ENCODE measurements at places on chromosomes 7 and 10. TPM values are rescaled to one million over a fixed set of nuclear protein-coding genes. Genes with fewer than 3 reads are reported as not detected.

The TSPAN12 gene
- total RNA-seq = not detected

The AGMO gene
- not detected for total RNA-seq

The GSTO2 gene
- total RNA-seq = 2.6 TPM

The LDB3 gene
- total RNA-seq = 0.43 TPM

DNA sequence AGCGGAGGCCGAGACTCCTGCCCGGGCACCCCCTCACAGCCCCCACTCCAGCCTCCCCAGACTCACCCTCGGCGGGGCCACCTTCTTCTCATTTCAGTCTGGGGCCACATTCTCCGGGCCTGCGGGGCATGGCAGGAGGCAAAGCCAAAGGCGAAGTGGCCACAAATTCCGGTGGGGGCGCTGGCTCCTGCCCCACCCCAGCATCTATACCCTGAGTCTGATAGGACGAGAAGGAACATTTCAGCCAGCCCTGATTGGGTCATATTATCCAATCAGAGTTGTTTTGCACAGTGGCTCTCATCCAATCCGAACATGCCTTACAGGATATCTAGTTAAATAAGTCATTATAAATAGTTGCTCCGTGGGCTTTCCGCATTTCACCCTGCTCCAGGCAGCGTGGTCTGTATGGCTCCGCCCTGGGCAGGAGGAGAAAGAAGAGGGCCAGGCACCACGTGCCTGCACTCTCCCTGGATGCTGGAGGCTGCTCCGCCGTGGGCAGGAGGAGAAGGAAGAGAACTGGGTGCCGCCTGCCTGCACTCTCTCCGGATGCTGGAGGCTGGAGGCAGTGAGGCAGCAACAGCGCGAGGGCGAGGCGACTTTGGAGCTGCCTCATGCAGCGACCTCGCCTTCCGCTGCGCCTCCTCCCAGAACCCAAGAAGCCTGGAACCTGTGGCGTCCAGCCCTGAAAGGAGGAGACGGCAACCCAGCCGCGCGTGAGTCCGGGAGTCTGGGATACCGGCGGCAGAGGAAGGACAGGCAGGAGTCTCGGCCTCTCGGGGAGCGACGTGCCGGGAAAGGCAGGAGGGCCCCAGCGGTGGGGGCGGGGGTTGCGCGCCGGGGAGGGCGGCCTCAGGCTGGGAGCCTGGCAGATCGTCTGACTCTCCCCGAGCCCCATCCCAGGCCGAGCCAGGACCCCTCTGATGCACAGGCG, 162.9 kb downstream of the ZNF33B start:
- H3K4me1 ChIP-seq = peaks cover 3% of the 10 kb centered on the region
- no peak overlapping the region for H3K4me3 ChIP-seq
- DNase-seq = no peak
- H3K27ac ChIP-seq = no peak overlapping the region

DNA sequence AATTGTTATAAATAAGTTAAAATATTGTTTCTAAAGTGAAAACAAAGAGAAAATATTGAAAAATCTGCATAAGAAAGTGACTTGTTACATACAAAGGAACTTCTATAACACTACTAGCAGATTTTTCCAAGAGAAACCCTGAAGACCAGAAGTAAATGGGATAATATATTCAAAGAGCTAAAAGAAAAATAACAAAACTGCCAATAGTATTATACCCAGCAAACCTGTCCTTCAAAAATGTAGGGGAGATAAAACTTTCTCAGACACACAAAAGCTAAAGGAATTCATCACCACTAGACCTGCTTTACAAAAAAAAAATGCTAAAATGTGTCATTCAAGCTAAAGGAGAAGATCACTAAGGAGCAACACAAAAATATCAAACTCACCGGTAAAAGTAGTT, 17.0 kb downstream of the CADPS2 start:
- no peak overlapping the region for H3K4me3 ChIP-seq
- no peak for DNase-seq
- no peaks in the 10 kb centered on the region for H3K4me1 ChIP-seq
- H3K27ac ChIP-seq = no peak overlapping the region
- no peaks in the 10 kb centered on the region for H3K27me3 ChIP-seq
- H3K36me3 ChIP-seq = no peaks in the 10 kb centered on the region

DNA sequence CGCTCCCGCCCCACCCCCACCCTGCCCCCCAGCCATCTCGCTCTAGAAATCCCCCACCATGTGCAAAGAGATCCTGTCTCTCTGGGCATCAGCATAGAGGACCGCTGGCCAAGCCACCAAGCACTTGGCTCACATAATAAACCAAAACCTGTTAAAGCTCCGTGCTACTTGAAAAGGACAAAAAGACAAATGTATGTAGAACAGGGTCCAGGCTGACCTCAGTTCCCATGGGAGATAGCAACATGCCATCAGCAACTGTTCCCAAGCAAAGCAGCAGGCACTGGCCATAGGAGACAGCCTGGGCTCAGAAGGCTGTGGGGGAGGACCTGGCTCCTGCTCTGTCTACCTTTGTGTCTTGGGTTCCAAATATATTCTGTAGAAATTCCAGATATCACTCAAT, 38.4 kb upstream of the GDF10 start:
- peaks cover 1% of the 10 kb centered on the region for H3K27me3 ChIP-seq
- peak overlapping the region; percentile 36 for H3K4me3 ChIP-seq
- H3K27ac ChIP-seq = peak overlapping the region; percentile 96
- H3K4me1 ChIP-seq = peaks cover 91% of the 10 kb centered on the region
- DNase-seq = peak; percentile 16
- H3K36me3 ChIP-seq = peaks cover 12% of the 10 kb centered on the region

DNA sequence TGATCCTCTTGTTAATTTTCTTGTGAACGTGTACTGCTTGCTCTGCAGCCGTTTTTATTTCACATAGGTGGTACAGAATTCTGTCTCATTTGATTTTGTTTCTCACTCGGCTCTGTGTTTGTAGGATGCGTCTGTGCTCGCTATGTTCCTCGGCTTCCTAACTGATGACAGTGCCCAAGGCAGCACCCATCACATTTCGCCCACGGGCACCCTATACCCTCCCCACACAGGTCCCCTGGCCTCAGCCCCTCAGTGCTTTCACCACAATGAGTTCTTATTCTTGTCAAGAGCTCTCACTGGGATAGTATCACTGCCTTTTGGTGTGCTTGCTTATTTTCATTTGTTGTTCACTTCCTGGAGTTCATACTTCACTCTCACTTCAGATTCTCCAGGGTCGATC, 28.1 kb downstream of the UCMA start:
- H3K27ac ChIP-seq = no peak overlapping the region
- H3K36me3 ChIP-seq = peaks cover 68% of the 10 kb centered on the region
- H3K27me3 ChIP-seq = no peaks in the 10 kb centered on the region
- H3K4me1 ChIP-seq = no peaks in the 10 kb centered on the region
- no peak overlapping the region for H3K4me3 ChIP-seq

DNA sequence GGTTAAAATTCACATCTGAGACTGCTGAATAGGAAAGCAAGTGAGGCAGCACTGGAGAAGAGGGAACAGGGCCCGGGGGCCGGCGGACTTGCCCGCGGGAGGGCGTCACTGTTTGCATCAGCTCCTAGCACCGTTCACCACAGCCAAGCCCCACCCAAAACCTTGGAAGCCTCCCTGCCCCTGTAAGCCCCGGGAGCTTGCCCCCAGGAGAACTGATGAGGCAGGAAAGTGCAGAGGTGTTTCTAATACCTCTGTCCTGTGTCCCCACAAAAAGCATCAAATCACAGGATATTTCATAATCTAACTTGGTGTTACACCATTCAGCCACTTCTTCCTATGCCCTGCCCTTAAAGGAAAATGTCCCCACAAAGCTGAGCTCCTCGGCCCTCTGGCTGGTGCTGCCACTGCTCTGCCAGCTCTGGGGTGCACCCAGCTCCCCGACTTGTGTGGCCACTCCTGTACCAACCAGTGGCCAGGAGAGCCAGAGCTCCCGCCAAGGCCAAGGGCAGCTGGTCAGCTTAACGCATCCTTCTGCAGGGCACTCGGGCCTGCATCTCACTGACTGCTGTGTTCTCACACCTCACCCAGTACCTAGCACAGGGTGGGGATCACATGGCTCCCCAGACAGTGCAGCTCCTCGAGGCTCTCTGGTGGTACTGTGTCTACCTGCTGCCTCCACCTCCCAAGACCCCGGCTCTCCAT, 47.3 kb upstream of the CNPY1 start:
- H3K4me3 ChIP-seq = no peak overlapping the region
- peaks cover 16% of the 10 kb centered on the region for H3K27me3 ChIP-seq
- DNase-seq = no peak
- H3K36me3 ChIP-seq = no peaks in the 10 kb centered on the region

- peaks cover 22% of the 10 kb centered on the region for H3K36me3 ChIP-seq
- no peak overlapping the region for H3K4me3 ChIP-seq
- no peaks in the 10 kb centered on the region for H3K4me1 ChIP-seq
- DNase-seq = no peak
- no peak overlapping the region for H3K27ac ChIP-seq
- no peaks in the 10 kb centered on the region for H3K27me3 ChIP-seq
These were observed 96.5 kb downstream of the ARMH3 start for GRCh38 chr10:101959346-101959916.

DNA sequence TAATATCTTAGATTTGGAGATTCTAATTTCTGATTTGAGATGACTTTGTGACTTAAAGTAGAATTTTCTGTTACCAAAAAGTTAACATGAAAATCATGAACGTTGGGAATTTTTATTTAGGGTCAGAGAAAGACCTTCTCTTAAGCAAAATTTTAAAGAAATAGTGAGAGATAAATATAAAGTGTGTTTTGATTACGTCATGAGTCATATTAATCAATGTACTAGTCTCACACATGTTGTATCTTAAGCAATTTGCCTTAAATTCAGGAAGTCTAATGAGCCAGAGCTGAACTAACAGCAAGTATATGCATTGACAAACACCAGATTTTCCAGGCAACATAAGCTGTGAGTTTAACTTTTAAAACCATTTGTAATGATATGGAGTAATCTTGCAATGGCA, 765.5 kb upstream of the SORCS1 start:
- no peaks in the 10 kb centered on the region for H3K27me3 ChIP-seq
- H3K36me3 ChIP-seq = no peaks in the 10 kb centered on the region
- no peak for DNase-seq
- no peak overlapping the region for H3K27ac ChIP-seq

DNA sequence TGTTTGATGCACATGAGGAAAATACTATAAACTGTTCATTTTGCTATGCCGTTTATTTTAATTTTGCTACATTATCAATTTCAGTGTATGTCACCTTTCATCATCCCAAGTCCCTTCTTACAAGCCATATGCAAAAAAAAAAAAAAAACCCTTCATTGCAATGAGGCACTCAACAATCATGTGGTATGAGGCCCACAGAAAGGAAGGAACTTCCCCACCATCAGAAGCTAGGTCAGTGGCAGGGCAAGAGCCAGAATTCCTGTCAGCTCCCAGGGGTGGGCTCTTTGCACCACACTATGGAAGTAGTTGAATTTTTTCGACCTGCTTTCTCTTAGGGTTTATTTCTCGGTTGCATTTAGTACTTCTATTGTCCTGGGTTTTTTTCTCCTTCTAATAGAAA, 75.4 kb downstream of the NOC3L start:
- DNase-seq = no peak
- peaks cover 14% of the 10 kb centered on the region for H3K27me3 ChIP-seq
- no peak overlapping the region for H3K4me3 ChIP-seq

DNA sequence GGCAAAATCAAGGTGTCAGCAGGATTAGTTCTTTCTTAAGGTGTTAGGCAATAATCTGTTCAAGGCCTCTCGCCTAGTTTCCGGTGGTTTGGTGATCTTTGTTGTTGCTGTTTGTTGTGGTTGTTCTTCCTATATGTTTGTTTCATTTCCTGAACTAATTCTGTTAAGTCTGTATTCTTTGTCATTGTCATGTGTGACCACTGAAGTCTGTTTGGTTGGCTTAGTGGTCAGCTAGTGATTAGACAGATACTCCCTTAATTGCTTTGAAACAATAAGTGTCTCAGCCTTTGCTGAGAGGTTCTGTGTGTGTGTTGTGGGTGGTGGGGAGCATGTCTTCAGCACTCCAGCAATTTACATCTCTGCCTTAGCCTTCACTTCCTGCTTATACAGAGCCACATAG, 46.0 kb downstream of the ABCC2 start:
- no peak overlapping the region for H3K4me3 ChIP-seq
- peaks cover 11% of the 10 kb centered on the region for H3K4me1 ChIP-seq
- DNase-seq = no peak
- H3K27me3 ChIP-seq = no peaks in the 10 kb centered on the region

- H3K36me3 ChIP-seq = no peaks in the 10 kb centered on the region
- H3K27me3 ChIP-seq = no peaks in the 10 kb centered on the region
- H3K4me3 ChIP-seq = no peak overlapping the region
- no peaks in the 10 kb centered on the region for H3K4me1 ChIP-seq
- no peak for DNase-seq
These were observed 40.3 kb upstream of the KAT6B start for GRCh38 chr10:74786126-74786525.

DNA sequence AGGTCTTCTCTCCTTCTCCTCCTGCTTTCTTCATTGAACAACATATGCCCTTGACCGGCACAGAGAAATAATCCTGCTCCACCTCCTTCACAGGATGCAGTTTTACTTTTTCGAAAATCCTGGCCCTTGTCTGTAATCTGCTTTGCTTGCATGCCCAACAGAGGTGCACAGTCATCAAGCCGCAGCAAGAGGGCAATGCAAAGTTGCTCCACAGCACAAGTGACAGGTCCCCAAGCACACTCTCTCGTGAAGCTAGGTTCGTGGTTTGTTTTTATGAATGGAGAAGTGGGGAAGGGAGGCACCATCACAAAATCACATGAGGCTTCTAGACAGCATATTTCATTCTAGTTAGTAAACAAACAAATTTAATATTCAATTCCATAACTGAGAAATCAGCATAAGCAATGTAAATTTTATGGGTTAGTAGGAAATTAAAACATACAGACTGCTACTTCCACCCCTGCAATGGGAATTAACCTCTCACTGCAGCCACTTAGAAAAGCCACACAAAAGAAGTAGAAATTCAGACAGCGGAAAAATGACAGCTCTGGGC, 178.8 kb downstream of the TPK1 start:
- no peak overlapping the region for H3K27ac ChIP-seq
- H3K4me3 ChIP-seq = no peak overlapping the region
- no peaks in the 10 kb centered on the region for H3K4me1 ChIP-seq
